ENCODE measurements at places on chromosomes 7 and 10.

- no peak for DNase-seq
Measured at GRCh38 chr7:23183279-23184012, 1.6 kb downstream of the NUP42 start.

GRCh38 chr10:4083509-4084003 is 298.5 kb upstream of the KLF6 start:
- DNase-seq: peak; percentile 4

- peak; percentile 97 for DNase-seq
Measured at GRCh38 chr7:130141161-130141883, 63.9 kb downstream of the TMEM209 start.

GRCh38 chr10:69397972-69398371 is 18.7 kb downstream of the TACR2 start:
- DNase-seq: no peak

Data from GM23338 (cell line).